ENCODE measurements at places on chromosomes 6 and 20.

DNA sequence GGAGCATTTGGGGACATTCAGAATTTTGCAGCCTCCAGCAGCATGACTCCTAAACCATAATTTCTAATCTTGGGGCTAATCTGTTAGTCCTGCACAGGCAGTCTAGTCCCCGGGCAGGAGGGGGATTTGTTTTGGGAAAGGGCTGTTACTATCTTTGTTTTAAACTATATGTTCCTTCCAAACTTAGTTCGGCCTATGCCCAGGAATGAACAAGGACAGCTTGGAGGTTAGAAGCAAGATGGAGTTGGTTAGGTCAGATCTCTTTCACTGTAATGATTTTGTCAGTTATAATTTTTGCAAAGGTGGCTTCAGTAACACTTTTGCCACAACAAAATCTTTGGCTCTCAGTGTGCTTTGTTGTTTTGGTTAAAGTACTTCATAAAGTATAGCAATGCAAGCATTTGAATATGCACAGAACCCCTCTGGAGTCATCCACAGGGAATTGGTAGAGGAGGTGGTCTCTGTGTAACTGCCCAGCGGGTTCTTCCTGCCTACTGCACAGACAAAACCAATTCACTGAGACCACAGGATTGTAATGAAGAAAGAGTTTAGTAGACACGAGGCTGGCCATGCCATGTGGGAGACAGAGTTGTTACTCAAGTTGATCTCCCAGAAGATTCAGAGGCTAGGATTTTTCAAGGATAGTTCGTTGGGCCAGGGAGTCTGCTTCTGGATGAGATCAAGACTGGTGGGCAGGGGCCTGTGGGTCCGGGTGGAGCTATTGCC, 224.1 kb upstream of the MYLIP start:
- DNase-seq = no peak

GRCh38 chr20:24960861-24961260, 11.8 kb downstream of the CST7 start:
- no peak for DNase-seq

GRCh38 chr6:5457983-5458683, 196.8 kb downstream of the FARS2 start:
- DNase-seq = peak; percentile 29

DNA sequence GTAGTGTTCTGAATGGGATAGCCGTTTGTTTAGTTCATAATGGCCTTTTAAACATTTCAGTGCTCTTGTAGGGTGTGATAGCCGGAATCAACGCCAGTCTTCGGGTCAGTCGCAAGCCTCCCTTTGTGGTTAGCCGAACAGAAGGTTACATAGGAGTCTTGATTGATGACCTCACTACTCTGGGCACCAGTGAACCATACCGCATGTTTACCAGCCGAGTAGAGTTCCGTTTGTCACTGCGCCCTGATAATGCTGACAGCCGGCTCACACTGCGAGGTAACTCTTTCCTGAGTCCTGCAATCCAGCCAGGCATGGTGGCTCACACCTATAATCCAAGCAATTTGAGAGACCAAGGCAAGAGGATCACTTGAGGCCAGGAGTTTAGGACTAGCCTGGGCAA, 20.4 kb downstream of the MTO1 start:
- no peak for DNase-seq

Measured in NCI-H1105 treated with DMSO at 0.1 percent for 48 hours (cell line).